ENCODE measurements at places on chromosomes 16 and 17.

- DNase-seq, result no peak
Observed at GRCh38 chr17:3635474-3636153, 436 bp downstream of the SHPK start.

- DNase-seq, result no peak
Observed at GRCh38 chr17:58427807-58428206, 10.5 kb upstream of the RNF43 start.

DNA sequence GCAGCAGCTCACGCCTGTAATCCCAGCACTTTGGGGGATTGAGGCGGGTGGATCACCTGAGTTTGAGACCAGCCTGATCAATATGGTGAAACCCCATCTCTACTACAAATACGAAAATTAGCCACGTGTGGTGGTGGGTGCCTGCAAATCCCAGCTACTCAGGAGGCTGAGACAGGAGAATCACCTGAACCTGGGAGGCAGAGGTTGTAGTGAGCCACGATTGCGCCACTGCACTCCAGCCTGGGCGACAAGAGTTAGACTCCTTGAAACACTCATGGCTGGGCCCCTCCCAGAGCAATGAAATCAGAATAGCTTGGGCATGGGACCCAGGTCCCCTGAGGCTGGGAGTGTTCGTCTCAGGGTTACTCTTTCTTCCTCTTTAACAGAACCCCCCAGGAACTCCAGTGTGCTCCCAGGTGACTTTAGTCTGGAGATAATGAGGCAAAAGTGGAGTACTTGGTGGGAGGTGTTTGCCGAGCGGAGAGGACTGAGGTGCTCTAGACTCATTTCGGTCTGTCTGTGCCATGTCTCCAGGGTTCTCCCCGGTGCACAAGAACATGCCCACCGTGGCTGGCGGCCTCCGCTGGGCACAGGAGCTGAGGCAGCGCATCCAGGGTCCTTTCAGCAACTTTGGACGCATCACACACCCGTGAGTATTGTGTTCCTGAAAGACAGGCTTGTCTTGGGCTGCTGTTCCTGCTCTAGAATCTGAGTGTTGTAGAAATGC, 41.6 kb downstream of the DNAH9 start:
- DNase-seq, result no peak

DNA sequence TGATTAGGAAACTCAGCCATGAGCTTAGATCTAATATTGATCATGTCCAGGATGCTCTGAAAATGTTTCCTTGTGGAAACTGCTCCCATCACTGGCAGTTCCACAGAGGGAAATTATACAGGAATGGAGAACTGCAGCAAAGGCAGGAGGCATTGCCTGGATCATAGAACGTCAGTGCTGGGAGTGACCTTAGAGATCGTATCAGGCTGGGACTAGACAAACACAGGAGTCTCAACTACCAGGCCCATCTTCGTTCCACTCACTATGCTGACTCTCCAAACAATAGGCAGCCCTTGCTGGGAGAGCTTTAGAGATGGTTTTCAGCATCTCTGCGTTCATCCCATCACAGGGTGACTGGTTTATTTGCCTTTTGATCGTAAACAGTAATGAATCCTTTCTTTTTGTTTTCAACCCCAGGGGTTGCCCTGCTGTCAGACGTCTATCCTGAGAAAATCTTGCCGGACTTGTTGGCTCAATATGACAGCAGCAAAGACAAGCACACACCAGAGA, 130.3 kb downstream of the TANGO6 start:
- no peak for DNase-seq

DNA sequence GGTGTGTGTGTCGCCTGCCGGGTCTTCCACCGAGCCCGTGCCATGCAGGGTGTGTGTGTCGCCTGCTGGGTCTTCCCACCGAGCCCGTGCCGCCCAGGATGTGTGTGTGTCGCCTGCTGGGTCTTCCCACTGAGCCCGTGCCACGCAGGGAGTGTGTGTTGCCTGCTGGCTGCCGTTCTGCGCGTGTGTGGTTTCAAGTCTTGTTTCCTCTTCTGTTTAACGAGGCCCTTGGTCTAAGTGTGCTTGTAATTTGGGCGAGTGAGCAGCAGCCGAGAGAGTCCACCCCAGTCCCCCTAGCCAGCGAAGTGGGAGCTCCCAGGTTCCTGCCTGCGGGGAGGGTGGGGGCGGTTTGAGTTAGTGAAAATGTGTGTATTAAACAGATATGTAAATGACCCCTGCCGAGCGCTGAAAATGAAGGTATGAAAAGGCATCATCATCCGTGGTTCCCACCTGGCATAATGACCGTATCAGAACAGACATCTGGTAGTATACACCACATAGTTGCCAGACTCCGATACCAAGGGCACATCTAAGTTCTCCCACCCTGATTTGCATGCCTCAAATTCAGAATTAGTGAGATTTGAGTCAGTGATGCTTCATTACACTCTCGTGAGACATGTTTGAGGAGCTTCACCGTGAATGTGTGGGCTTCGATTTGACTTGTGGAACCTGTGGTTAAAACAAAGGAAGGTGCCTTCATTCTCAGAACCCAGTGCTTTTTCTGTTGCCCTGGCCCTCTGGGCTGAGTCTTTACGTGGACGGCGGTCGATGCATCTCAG, 114.5 kb upstream of the CHMP6 start:
- no peak for DNase-seq

DNA sequence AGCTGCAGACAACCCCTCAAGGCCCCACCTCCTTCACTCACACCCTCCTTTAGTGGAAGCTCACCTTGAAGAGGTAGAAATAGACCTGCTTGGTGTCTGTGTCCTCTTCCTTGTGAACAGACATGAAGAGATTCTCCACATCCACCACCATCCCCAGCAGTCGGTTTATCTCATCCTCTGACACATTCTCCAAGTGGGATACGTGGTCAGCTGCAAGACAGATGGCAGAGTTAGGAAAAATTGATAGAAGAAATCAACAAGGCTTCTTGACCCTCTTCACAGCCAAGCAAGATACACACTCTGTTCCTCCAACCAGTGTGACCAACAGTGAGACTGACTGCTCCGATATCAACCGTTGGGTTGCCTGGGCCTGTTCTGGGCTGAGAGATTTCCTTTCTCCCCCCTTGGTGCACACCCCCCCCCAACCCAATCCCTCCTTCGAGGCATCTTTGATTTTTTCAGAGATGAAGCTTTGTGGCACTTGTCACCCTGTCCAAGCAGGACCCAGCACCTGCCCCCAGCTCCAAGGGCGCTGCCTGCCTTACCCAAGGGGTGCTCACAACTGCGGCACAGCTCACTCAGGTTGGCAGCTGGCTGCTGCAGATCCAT, 902 bp downstream of the KAT2A start:
- DNase-seq, result no peak

- no peak for DNase-seq
Observed at GRCh38 chr17:66750781-66751543, 84.0 kb upstream of the CACNG5 start.

DNA sequence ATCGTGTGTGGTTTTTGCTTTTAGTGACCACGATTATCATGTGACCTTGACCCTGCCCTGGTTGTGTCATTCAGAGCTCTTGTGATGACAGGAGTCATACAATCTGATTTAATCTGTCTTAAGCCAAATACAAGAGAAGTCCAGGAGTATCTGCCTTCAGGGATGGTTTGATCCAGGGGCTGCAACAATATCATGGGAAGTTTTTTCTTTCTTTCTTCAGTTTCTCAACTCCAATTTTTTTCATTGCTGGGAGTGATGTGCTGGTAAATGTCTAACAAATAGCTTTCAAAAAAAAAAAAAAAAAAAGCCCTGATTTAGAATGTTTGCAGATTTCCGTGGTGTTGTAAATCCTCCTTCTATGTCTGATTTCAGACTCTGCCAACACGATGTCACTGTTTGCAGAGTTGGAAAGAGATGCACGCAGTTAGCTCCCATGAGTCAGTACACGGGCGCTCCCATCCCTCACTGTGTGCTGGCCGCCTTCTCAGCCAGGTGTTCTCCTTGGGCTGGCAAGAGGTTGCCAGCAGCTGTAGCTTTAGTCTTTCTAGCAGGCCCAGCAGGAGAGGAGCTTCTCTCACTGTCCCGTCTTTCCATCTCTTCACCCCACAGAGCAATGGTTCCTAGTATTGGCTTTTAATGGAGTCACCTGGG, 229.7 kb downstream of the SNX29 start:
- no peak for DNase-seq

- no peak for DNase-seq
Observed at GRCh38 chr16:66383551-66383950, 17.1 kb downstream of the CDH5 start.

GRCh38 chr16:51172368-51172767, 21.3 kb upstream of the SALL1 start:
- DNase-seq, result no peak

DNA sequence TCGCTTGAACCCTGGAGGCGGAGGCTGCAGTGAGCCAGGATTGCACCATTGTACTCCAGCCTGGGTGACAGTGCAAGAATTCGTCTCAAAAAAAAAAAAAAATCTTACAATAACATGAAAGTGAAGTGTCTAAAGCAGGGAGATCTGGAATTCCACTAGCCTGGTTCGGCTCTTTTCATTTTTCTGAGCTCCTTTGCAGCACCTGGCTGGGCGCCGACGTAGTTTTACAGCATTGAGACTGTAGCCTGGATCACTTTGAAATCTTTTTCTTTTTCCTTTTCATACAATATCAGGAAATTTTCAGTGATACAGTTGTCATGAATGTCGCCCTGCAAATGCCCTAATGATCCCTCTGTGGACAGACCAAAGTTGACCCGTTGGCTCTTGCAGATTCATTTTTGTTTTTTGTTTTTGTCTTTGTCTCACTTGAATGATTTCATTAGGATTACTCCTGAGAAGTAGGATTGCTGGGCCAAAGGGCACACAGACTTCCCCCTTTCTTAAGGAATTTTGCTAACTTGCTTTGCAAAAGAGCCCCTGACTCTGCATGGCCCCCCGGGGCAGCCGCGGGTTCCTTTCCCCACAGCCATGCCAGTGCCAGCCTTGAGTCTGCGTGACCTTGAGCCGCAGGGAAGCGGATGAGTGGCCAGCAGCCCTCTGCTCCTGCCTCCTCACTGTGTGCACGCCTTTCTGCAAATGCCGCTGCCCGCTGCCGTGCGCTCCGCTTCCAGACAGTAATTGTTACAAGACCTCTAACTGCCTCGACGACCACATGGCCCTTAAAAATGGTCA, 28.0 kb downstream of the CRISPLD2 start:
- DNase-seq, result no peak
